DMS153 (cell line): ENCODE measurements at places on chromosomes 7 and 10.

DNA sequence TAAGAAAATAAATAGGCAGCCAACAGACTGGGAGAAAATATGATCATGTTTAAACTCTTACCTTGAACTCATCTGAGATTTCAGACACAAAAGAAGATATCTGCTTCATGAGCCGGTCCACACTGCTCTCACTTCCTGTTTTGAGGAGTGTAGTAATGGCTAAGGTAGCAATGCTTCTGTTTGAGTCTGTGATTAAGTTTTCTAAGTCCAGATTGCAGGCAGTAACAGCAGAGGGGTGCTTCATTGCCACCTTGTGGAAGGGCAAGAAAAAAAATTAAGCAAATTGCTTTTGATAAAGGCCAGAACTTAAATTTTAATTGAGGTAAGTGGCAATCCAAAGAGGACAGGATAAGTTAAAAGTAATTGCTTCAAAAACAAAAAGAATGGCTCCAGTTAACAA is 69.1 kb downstream of the MEST start:
- peak; percentile 9 for DNase-seq

DNA sequence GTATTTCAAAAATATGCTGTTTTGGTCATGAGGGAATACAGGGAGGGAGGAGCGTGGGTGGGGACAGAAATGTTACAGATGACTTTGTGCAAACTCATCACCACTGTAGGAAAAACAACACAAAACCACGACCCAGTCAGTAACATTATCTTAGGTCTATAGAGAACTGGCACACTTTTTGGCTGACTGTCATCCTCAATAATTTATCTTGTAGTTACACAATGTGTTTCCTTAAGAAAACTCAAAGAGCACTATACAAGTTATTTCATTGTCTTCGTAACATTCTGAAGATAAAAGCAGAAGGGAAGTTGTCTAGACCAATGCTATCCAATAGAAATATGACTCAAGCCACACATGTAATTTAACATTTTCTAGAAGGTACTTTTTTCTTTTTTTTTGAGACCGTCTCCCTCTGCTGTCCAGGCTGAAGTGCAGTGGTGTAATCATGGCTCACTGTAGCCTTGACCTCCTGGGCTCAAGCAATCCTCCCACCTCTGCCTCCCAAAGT is 16.9 kb upstream of the CDK14 start:
- no peak for DNase-seq

- DNase-seq = no peak
Observed at GRCh38 chr7:80420876-80421275, 91.0 kb downstream of the GNAT3 start.

DNA sequence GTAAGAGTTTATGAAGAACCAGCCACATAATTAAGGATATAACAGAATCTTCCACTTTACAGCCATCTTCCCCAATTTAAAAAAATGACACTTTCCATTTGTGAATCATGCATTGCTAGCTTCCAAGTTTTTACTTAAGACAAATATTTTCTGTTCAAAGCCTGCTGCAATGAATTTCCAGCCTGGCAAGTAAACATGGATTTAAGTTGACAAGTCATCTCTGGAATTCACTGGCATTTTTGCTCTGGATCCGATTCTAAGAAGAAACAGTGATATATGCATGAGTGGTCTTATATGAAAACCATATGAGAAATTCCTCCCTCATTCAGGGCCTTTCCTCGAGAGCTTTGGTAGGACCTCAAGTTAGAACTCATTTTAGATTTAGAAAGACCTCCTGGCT is 116.1 kb upstream of the CDCA7L start:
- no peak for DNase-seq

- no peak for DNase-seq
Observed at GRCh38 chr7:3649678-3650440, 348.8 kb downstream of the SDK1 start.

GRCh38 chr10:26681076-26681475 is 16.4 kb upstream of the PDSS1 start:
- DNase-seq = no peak

DNA sequence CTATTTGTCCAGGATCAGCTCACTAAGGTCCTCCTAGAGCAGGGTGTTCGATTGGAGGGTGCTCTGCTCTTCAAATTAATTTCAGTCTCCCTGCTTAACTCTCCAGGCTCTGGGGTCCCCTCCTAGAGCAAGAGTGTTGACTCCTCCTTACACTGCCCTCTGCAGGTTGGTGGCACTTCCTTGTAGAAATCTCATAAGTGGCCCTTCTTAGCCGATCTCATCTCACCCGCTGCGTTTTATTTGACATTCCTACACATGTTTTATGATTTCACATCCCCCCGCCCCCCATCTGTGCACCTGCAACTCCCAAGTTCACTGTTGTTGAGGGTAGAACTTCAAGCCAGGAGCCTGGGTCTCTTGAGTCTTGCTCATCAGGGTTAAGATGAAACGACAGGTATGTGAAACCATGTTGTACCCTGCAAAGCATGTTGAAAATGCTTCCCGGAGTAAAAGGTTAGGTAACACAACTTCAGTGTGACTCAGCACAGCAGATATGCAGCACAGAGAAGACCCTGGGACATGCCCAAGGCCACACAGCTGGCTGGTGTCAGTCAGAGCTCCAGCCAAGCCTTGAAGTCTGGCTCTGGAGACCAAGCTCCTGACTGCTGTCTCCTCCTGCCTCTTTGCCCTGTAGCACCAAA is 171.2 kb downstream of the PRKAG2 start:
- DNase-seq = peak; percentile 8

- DNase-seq = no peak
Observed at GRCh38 chr10:121205625-121206024, 354.5 kb downstream of the WDR11 start.

- no peak for DNase-seq
Observed at GRCh38 chr10:69073026-69073425, 14.9 kb upstream of the SRGN start.
